ENCODE measurements at places on chromosomes 6 and 20. TPM values are rescaled to one million over a fixed set of nuclear protein-coding genes. Genes with fewer than 3 reads are reported as not detected.

The MOG gene
- not detected for total RNA-seq

The TOMM34 gene
- total RNA-seq, result 10.6 TPM

The CDSN gene
- total RNA-seq, result not detected

The GPLD1 gene
- total RNA-seq, result 17.5 TPM

The KLHDC3 gene
- 75.5 TPM for total RNA-seq

The CAGE1 gene
- total RNA-seq, result not detected

The SRMS gene
- not detected for total RNA-seq

The PREX1 gene
- 56.3 TPM for total RNA-seq

The PHACTR3 gene
- not detected for total RNA-seq

The IP6K3 gene
- 0.34 TPM for total RNA-seq

Measured in subcutaneous adipose tissue (tissue), 4 donors.